ENCODE measurements at places on chromosomes 11 and 22.

GRCh38 chr11:64415286-64415685 is 56.3 kb downstream of the RPS6KA4 start:
- no peak overlapping the region for H3K4me3 ChIP-seq
- no peak overlapping the region for H3K27ac ChIP-seq
- H3K36me3 ChIP-seq: no peaks in the 10 kb centered on the region

DNA sequence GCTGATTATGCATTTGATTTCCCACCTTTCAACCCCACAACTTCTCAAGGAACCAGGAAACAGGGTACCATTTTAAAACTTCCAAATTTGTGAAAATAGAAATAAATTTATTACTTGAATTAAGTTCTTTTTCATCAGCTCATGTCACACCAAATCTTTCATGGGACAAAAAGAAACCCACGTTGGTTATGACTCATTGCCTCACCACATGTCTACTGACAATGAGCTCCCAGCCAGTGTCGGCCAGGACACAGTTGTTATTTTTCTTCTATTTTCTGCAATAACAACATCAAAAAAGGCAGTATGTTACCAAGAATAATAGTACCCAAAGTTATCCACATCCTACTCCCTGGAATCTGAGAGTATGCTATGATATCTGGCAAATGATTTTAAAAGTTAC is 17.3 kb downstream of the MS4A6A start:
- H3K36me3 ChIP-seq: no peaks in the 10 kb centered on the region
- H3K4me3 ChIP-seq: no peak overlapping the region
- no peaks in the 10 kb centered on the region for H3K27me3 ChIP-seq

GRCh38 chr22:50601669-50602337 is 1.2 kb downstream of the MAPK8IP2 start:
- H3K27me3 ChIP-seq: no peaks in the 10 kb centered on the region
- no peaks in the 10 kb centered on the region for H3K4me1 ChIP-seq
- DNase-seq: no peak
- no peak overlapping the region for H3K4me3 ChIP-seq
- no peak overlapping the region for H3K27ac ChIP-seq

DNA sequence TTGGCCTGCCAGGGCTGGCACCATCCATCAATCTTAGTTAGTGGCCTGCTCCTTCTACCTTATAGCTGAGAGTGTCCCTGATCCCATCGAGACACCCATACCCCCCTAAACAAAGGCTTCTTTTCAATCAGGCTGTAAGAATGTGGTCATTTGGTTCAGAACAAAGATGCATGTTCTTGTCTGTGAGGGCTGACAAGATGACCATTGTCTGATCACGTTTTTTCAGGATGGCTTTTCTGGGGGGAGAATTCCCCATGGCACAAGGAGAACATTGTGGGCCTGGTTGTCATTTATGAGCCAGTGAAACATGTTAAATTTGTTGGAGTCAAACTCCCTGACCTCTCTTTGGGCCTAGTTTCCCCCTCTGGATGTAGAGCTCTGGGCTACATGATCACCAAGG is 160.4 kb downstream of the INSC start:
- no peaks in the 10 kb centered on the region for H3K36me3 ChIP-seq
- H3K27me3 ChIP-seq: peaks cover 39% of the 10 kb centered on the region
- no peak overlapping the region for H3K27ac ChIP-seq
- H3K4me1 ChIP-seq: no peaks in the 10 kb centered on the region

DNA sequence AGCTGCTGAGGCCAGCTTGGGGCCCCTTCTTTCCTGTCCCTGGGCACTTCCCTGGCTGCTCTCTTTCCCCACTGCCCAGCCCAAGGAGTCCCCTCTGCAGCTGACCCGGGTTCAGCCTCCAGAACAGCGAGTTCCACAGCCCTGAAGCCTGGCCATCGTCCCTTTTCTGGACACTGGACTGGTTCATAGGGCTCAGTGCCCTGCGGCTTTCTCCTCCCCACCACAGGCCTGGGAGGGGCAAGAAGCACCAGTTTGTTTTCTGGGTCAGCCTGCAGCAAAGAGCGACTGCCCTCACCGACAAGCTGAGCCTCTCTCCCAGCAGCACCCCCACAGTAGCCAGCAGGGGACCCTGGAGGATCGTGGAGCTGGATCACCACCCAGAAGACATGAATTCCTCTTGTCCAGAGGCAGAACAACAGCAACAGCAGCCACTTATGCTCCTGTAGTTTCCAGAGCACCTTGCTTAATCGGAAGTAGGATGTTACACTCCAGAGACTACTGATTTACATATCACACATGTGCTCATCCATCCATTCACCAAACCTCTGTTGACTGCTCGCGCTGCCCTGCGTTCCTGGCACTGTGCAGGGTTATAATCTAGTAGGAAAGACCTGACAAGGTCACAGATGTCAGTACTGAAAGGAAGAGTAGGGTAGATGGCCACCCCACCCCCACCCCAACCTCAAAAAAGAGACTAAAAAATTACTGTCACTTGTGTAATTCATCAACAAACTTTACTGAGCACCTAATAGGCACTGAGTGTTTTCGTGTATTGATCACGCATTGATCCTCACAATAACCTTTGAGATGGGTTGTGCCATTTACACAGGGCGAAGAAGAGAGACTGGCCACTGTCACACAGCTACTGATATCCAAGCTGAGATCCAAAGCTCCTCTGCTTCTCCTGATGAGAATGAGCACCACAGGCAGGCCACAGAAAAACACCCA is 13.0 kb upstream of the CXCR5 start:
- H3K27me3 ChIP-seq: no peaks in the 10 kb centered on the region
- H3K27ac ChIP-seq: peak overlapping the region; percentile 32
- peaks cover 26% of the 10 kb centered on the region for H3K4me1 ChIP-seq
- H3K36me3 ChIP-seq: no peaks in the 10 kb centered on the region
- DNase-seq: no peak

DNA sequence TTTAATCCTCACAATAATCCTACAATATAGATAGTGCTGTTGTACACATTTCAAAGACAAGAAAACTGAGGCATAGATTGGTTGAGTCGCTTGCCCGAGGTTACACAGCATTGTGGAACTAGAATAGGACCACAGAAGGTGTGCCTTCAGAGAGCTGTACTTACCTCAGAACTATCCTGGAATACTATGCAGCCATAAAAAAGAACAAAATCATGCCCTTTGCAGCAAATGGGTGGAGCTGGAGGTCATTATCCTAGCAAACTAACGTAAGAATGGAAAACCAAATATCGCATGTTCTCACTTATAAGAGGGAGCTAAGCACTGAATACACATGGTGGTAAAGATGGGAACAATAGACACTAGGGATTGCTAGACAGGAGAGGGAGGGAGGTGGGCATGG is 15.7 kb upstream of the NAV2 start:
- peaks cover 10% of the 10 kb centered on the region for H3K27me3 ChIP-seq
- H3K36me3 ChIP-seq: no peaks in the 10 kb centered on the region
- H3K27ac ChIP-seq: no peak overlapping the region
- H3K4me3 ChIP-seq: no peak overlapping the region

- H3K27ac ChIP-seq: no peak overlapping the region
- H3K27me3 ChIP-seq: no peaks in the 10 kb centered on the region
- H3K4me3 ChIP-seq: no peak overlapping the region
- no peak for DNase-seq
- no peaks in the 10 kb centered on the region for H3K4me1 ChIP-seq
- H3K36me3 ChIP-seq: no peaks in the 10 kb centered on the region
Measured at GRCh38 chr11:10236840-10237239, 57.2 kb downstream of the SBF2 start.

DNA sequence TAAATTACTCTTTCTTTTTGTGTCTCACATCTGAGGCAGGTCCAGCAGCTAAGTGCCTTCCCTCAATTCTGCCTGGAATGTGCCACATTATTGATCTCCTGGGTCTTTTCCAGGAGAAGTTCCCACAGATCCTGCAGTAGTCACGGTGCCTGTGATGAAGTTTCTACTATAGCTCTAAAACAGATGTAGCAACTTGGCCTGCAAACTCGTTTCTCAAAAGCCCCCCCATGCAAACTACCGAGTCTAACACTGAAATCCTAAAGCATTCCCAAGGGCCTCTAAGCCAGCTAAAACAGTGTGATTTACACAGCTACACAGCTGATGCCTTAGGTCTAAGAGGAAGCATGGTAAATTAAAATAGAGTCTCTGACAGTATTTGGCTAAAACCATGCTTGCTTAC is 54.3 kb downstream of the DDI1 start:
- H3K27ac ChIP-seq: no peak overlapping the region
- no peaks in the 10 kb centered on the region for H3K4me1 ChIP-seq

- no peak overlapping the region for H3K27ac ChIP-seq
- no peaks in the 10 kb centered on the region for H3K4me1 ChIP-seq
Measured at GRCh38 chr11:110038201-110038600, 55.0 kb upstream of the ZC3H12C start.

GRCh38 chr11:19679952-19680828 is 32.4 kb upstream of the NAV2 start:
- no peak overlapping the region for H3K27ac ChIP-seq
- H3K4me3 ChIP-seq: no peak overlapping the region
- H3K4me1 ChIP-seq: no peaks in the 10 kb centered on the region
- H3K36me3 ChIP-seq: no peaks in the 10 kb centered on the region

DNA sequence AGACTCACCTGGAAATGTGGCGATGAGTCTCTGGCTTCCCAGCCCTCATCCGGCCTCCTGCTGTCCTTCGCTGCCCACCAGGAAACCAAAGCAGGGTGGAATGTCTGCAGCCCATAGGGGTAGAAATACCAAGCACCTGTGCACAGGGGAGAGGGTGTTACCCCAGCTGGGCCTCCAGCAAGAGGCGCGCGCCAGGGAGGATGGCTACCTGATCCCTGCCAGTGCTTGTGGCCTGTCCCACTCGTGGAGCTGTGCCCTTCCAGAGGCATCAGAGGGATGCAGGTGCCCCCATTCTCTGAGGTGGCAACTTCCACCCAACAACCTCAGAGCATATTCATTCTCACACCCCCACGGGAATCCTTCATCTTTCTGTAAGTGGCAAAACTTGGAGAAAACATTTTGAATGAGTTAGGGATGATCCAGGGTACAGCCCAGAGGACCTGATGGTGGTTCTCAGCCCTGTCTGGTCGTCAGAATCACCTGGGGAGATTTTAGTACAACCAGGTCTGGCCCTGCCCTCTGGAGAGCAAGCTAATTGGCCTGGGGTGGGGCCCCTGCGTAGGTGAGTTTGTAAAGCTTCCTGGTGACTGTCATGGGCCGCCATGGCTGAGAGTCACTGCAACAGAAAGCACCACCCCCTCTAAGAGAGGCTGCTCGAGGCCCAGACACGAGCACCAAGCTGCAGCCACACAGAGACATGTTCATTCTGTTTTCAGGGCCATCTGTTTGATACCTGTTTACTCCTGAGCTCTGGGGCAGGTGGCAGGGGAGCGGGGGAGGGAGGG is 9.9 kb downstream of the SUN2 start:
- peaks cover 94% of the 10 kb centered on the region for H3K36me3 ChIP-seq
- no peak overlapping the region for H3K27ac ChIP-seq
- H3K4me1 ChIP-seq: no peaks in the 10 kb centered on the region
- no peak for DNase-seq

- H3K4me1 ChIP-seq: peaks cover 9% of the 10 kb centered on the region
- H3K27ac ChIP-seq: no peak overlapping the region
- no peak overlapping the region for H3K4me3 ChIP-seq
- H3K27me3 ChIP-seq: no peaks in the 10 kb centered on the region
Measured at GRCh38 chr11:21635394-21636145, 557.3 kb upstream of the ANO5 start.

DNA sequence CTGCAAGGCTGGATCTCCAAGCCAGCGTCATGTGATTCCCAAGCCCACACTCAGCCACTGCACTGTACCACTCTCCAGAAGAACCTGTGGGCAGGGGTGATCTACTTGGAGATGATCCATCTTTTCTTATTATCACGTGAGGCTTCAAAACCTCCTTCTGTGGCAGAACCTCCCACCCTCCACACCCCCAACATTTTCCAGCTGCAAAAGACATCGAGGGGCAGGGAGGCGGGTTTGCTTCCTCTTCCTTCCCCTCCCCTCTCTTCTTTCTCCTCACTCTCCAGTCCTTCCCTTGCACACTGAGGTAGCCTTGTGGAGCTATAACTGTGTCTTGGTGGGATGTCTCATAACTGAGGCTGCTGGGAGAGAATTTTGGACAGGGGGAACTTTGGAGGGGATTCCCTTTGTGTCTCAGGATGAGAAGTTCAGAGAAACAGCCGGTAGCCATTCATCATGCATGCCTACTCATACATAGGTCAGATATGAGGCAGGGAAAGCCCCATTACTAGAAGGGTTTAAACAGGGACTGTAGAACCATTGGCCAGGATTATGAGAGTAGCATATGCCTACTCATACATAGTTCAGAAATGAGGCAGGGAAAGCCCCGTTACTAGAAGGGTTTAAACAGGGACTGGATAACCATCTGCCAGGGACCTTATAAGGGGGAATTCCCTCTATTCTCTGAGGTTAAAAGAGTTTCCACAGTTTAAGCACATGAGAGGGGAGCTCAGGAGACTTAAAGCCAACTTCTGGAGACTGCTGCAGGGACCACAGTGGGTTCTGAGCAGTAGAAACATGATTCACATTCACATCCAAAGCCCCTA is 420.7 kb upstream of the CADM1 start:
- no peak overlapping the region for H3K27ac ChIP-seq
- H3K36me3 ChIP-seq: no peaks in the 10 kb centered on the region

GRCh38 chr11:128720522-128720985 is 26.7 kb downstream of the FLI1 start:
- H3K27me3 ChIP-seq: no peaks in the 10 kb centered on the region
- no peak for DNase-seq
- 0 out of 2 replicates have a peak overlapping the region, but pooled peaks have one; percentile 18 for H3K27ac ChIP-seq
- no peak overlapping the region for H3K4me3 ChIP-seq

DNA sequence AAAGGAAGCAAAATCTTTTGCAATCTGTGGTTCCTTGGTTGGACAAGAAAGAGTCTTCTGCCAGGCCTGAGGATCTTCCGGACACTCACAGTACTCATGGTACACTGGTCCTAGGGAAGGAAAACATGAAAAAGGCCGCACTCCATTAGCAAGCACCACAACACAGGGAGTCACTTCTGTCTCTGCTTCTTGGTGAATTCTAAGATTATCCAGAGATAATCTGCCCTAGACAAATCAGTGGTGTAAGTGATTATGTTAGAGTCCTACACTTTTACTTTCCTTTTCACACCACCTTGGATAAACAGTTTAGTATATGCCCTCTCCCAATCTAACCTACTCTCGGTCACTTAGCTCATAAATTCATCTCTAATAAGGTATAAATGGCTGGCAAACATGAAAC is 11.9 kb downstream of the POGLUT3 start:
- H3K36me3 ChIP-seq: peaks cover 93% of the 10 kb centered on the region
- no peak overlapping the region for H3K27ac ChIP-seq
- H3K4me1 ChIP-seq: no peaks in the 10 kb centered on the region

- no peak overlapping the region for H3K4me3 ChIP-seq
- peaks cover 9% of the 10 kb centered on the region for H3K27me3 ChIP-seq
- peaks cover 32% of the 10 kb centered on the region for H3K36me3 ChIP-seq
Measured at GRCh38 chr11:292211-293121, 3.5 kb downstream of the PGGHG start.

GRCh38 chr11:1455763-1456060 is 30.9 kb downstream of the MOB2 start:
- no peak for DNase-seq
- H3K36me3 ChIP-seq: no peaks in the 10 kb centered on the region
- no peak overlapping the region for H3K27ac ChIP-seq
- H3K4me1 ChIP-seq: no peaks in the 10 kb centered on the region
- H3K4me3 ChIP-seq: no peak overlapping the region
